ENCODE measurements at places on chromosomes 5 and 9. TPM values are rescaled to one million over a fixed set of nuclear protein-coding genes. Genes with fewer than 3 reads are reported as not detected.

OR1Q1 gene
- not detected for total RNA-seq

GRCh38 chr5:1032011-1032410 is 23.4 kb downstream of the NKD2 start:
- DNase-seq, result no peak

GMCL2 gene
- total RNA-seq, result not detected

- no peak for DNase-seq
Measured at GRCh38 chr9:114431770-114432169, 44.0 kb upstream of the AKNA start.

- no peak for DNase-seq
Measured at GRCh38 chr9:124776618-124776953, 347 bp upstream of the OLFML2A start.

GRCh38 chr9:91297306-91297705 is 64.4 kb downstream of the AUH start:
- no peak for DNase-seq

GRCh38 chr9:129673602-129674001 is 8.2 kb downstream of the PRRX2 start:
- DNase-seq, result no peak

GRCh38 chr9:86263876-86264275 is 4.4 kb upstream of the C9orf153 start:
- DNase-seq, result no peak

DNA sequence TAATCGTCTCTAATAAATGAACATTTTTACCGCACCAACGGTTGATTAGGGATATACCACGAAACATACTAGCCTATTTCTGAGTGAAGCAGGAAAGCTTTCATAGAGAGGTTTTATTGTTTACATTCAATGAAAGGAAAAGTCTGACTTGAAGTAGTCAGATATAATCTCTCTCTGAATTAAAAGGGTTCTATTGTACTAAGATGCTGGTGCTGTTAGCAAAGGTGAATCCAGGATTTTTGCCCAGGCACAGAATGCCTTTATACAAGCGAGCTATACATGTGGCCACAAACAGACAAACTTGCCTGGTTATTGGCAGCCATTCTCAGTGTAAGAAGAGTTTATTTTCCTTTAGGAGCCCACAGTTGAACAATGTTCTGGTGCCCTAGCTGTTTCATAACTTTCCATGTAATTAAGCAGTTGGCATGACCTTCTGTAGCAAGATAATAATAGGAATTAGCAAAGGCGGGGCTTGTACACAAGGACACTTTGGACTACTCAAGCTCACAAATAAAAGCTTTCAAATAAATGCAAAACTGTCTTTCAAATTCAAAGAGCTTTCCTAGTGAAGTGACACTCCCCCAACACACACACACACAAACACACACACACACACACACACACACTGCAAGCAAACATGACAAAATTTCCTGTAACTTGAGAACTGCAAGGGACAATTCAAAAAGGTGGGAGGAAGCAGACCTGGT is 198.7 kb upstream of the MAP3K1 start:
- DNase-seq, result no peak

MED22 gene
- 29.4 TPM for total RNA-seq

MYO10 gene
- total RNA-seq, result 27.1 TPM

OTULINL gene
- total RNA-seq, result 4.4 TPM

LRRTM2 gene
- total RNA-seq, result 0.51 TPM

DNA sequence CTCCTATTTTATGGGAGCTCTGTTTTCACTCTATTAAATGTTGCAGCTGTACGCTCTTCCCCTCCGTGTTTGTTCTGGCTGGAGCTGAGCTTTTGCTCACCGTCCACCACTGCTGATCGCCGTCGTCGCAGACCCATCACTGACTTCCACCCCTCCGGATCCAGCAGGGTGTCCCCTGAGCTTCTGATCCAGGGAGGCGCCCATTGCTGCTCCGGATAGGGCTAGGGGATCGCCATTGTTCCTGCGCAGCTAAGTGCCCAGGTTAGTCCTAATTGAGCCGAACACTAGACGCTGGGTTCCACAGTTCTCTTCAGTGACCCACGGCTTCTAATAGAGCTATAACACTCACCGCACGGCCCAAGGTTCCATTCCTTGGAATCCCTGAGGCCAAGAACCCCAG is 96.2 kb upstream of the PRDM9 start:
- DNase-seq, result no peak

DNA sequence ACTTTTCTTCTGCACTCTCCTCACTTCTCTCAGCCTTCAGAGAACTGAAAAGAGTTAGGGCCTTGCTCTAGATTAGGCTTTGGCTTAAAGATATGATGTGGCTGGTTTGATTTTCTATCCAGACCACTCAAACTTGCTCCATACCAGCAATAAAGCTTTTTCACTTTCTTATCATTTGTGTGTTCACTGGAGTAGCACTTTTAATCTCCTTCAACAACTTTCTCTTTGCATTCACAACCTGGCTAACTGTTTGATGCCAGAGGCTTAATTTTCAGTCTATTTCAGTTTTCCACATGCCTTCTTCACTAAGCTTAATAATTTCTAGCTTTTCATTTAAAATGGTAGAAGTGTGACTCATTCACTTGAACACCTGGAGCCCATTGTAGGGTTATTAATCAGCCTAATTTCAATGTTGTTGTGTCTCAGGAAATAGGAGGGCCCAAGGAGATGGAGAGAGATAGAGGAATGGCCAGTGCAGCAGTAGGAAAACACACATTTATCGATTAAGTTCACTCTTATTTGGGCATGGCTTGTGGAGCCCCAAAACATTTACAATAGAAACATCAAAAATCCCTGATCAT is 5.9 kb downstream of the ATPSCKMT start:
- DNase-seq, result no peak

SRP19 gene
- total RNA-seq, result 43.8 TPM

- DNase-seq, result no peak
Measured at GRCh38 chr5:79235261-79235633, 684 bp upstream of the JMY start.

DNA sequence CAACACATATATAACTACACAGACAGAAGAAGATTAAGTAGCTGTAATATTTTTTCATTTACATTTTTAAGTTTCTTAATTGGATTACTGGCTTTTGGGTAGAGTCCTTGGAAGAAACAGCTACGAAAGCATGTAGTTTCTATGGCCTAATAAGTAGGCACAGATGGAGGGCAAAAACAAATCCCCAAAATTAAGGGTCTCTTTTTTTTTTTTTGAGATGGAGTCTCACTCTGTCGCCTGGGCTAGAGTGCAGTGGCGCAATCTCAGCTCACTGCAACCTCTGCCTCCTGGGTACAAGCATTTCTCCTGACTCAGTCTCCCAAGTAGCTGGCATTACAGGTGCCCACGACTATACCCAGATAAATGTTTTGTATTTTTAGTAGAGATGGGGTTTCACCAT is 27.1 kb upstream of the MTMR12 start:
- DNase-seq, result no peak

- no peak for DNase-seq
Measured at GRCh38 chr5:67366276-67366675, 169.7 kb upstream of the CD180 start.

DNA sequence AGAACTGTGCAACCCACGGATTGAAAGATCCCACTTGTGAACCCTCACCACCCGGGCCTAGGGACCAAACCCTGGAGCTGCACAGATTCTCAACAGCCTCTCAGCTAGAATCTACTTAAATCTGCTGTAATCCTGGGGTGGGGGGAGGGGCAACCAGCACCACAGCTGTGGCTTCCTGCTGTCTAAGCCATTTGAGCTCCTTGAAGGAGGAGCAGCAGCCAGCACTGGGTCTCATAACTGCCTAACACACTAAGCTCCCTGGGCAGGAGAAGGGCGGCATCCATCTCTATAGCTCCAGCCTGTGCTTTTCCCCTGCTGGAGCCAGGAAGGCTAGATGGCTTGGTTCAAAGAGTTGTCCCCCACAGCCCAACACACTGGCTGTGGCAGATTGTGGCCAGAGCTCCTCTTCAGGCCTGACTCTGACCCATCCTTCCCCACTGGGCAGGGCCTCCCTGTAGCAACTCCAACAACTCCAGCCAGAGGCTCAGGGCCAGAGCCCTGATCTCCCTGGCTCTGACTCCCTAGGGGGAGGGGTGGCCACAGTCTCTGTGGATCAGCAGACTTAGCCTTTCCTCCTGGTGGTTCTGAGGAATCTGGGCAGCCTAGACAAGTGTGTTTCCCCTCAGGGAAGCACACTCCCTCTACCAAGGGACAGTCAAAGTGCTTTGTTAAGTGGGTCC is 72.0 kb upstream of the C9orf72 start:
- peak; percentile 45 for DNase-seq

ANXA2R gene
- total RNA-seq, result 2.7 TPM

DNA sequence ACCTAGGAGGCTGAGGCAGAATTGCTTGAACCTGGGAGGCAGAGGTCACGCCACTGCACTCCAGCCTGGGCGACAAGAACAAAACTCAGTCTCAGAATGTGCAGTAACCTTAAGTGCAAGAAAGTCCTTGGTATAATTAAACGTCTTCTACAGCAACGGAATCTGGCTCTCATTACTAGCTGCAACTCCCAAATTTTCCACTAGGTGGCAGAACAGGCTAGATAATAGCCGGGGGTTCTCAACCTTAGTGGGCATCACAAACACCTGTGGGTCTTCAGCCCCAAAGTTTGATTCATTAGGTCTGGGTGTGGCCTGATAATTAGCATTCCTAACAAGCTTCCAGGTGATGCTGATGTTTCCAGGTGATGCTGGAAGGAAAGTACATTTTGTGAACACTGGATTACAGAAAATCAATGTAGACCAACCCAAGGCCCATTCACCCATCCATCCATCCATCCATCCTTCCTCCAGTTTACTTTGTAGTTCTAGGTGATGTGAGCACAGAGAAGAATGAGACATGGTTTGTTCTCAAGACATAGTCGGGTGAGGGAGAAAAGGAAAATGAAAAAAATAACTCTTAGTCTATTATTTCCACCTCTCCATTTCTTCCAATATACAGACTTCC is 37.3 kb downstream of the FBXW2 start:
- DNase-seq, result peak; percentile 82

MTAP gene
- 38.0 TPM for total RNA-seq

DNA sequence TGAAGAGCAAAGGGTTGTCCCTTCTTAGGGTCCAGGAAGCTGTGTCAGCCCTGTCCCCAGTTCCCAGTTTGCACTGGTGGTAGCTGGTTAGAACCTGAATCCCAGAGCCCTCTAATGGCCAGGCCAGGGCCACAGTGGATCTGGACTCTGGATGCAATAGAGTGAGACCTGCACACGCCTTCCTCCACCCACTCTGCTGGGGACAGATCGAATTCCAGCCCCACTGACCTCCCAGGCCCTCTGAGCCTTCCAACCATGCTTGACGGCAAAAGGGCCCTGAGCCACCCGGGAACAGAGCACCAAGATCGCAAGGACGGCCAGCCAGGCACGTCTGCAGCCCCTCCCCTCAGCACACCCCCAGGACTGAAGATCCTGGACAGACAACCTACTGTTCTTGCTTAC is 23.7 kb downstream of the NAIF1 start:
- DNase-seq, result no peak

GADD45G gene
- total RNA-seq, result 22.2 TPM

GRCh38 chr5:163995206-163995605 is 489.8 kb downstream of the MAT2B start:
- DNase-seq, result no peak

GRCh38 chr5:132086277-132086794 is 12.7 kb downstream of the CSF2 start:
- DNase-seq, result peak; percentile 39

- DNase-seq, result no peak
Measured at GRCh38 chr5:76801803-76802195, 17.0 kb upstream of the F2RL1 start.

GRCh38 chr9:38285236-38285635 is 107.3 kb upstream of the ALDH1B1 start:
- no peak for DNase-seq

CYLC2 gene
- total RNA-seq, result not detected

- DNase-seq, result no peak
Measured at GRCh38 chr9:8351436-8351835, 551.9 kb upstream of the DMAC1 start.

DNA sequence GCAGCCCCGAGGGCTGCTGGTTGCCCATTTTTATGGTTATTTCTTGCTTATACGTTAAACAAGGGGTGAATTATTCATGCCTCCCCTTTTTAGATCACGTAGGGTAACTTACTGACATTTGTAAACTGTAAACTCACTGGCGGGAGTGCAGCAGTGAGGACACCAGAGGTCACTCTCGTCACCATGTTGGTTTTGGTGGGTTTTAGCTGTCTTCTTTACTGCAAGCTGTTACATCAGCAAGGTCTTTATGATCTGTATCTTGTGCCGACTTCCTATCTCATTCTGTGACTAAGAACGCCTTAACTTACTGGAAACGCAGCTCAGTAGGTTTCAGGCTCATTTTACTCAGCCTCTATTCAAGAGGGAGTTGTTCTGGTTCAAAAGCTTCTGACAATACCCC is 155.0 kb upstream of the PRDM9 start:
- DNase-seq, result peak; percentile 23

DNA sequence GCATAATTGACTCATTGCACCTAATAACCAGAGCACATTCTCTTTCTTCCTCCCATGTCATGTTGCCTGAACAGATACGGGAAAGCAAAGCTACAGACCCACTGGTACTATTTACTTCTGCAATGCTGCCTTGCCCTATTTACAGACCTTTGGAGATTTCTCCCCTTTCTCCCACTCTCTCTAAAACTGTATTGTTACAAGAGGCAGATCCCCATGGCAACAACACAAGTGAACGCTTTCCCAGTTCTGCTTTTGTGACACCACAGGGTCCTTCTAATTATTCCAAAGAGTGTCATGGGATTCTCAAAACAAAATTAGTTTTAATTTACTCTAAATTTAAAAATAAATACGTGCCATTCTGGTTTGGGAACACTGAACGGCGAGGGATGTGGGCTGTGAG is 104.7 kb downstream of the KCTD16 start:
- DNase-seq, result peak; percentile 1

SHROOM1 gene
- total RNA-seq, result 2.9 TPM

DNA sequence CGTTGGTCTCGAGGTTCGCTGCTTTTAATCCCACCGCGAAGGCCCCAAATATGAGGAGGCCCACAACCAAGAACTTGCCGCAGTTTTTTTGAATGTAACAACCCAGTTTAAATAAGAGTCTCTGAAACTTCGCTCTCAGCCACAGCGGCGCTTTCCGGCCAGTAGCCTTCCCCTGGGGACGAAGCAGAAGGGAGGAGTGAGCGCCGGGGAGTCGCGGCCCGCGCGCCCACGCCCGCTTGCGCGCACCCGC is 10.4 kb downstream of the PTCH1 start:
- DNase-seq, result peak; percentile 72

IFNA21 gene
- total RNA-seq, result not detected

GRCh38 chr9:81293651-81294050 is 395.7 kb downstream of the TLE1 start:
- no peak for DNase-seq

- peak; percentile 86 for DNase-seq
Measured at GRCh38 chr9:70412832-70413463, 1.5 kb downstream of the KLF9 start.

All from tongue (tissue), 3 donors.